DMS79 treated with DMSO at 0.1 percent for 48 hours (cell line): ENCODE measurements at places on chromosomes 4 and X.

DNA sequence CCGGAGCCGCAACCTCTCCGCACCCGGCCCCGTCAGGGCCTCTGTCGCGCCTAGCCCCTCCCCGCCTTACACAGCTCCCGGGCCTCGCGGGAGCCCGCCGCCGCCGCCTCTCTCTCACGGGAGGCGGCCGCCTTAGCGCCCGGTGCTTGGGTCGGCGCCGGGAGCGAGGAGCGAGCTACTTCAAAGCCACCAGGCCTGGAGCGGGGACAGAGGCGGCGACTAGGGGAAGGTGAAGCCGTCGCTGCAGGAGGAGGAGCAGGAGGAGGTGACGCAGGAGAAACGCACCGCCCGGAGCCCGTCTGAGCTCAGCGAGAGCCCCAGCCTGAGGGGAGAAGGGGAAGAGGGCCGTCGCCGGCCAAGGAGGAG, 250 bp downstream of the USP9X start:
- DNase-seq = no peak

- no peak for DNase-seq
Measured at GRCh38 chr4:64394469-64394868, 14.8 kb downstream of the TECRL start.

DNA sequence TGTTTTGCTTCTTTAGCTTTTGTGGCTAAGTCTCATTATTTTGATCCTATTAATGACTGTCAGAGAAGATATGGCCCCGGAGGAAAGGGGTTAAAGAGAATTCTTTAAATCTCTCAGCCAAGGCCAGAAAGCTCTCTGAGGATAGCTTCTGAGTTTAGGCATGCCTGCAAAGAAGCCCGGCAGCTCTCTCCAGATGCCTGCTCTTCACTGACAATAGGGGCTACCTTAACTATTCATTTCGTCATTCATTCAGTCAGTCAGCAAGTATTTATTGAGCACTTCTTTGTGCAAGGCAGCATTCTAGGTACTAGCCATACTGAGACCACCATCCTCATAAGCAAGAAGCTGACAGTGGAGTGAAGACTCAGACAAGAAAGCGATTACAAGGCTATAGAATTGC, 34.0 kb upstream of the BMP15 start:
- no peak for DNase-seq

- DNase-seq = no peak
Measured at GRCh38 chr4:8182858-8183725, 16.0 kb upstream of the SH3TC1 start.

DNA sequence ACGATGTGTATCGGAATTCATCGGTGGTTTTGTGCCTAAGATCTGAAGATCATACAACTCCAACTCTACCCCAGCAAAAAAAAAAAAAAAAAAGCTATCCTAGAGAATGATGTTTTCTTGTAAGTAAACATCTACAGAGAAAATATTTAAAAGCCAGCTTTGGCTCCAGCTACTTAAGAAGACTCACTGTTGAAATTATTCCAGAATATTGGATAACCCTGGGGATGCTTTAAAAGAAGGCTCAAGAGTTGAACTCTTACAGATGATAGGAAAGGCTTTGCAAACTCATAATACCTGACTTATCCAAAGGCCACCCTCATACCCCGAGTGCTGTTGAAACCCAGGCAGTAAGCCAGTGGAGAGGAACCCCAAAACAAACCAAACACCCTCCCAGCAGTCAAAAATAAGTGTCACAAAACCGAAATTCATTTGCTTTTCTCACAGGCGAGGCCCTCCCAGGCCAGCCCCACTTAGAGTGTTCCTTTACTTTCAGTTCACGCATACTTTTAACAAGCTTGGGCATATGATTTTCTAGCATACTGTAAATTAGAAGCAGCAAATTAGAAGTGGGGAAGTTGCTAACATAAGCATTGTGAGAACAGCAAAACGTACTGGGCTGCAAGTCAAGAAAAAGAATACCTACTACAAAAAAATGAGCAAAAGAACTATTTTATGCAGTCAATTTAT, 2.7 kb upstream of the AMELX start:
- no peak for DNase-seq

DNA sequence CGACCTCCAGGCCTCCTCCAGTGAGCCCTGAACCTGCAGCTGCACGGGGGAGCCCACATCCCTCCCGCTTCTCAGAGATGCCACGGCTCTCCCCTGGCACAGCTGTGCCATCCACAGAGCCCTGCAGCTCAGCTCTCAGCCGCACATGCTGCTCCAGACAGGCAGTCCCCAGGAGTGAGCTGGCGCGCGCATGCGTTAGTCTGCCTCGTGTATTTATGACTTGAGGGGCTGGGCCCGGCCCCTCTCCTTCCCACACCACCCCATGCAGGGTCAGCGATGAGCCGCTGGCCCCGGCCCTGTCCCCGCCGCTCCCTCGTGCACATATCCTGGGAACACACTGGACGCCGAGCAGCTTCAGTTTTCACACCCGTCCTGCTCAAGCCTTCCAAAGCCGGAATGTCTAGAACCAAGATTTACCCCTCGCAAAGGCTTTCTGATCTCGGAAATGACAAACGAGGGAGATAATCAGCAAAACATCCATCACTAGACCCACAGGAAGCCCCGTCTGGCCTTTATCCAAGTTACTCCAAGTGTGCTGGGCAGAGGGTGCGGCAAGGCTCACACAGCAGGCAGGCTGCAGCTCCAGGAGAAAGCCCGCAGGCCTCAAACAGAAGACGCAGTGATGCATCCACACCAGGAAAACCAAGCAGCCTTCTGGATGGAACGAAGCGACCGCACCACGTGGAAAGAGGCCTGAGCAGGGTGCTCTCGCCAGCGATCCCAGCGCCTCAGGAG, 24.3 kb downstream of the GAK start:
- no peak for DNase-seq

GRCh38 chr4:121070696-121071639, 1.4 kb downstream of the NDNF start:
- DNase-seq = no peak

- no peak for DNase-seq
Measured at GRCh38 chrX:47162927-47163583, 18.0 kb downstream of the RBM10 start.

GRCh38 chrX:68685685-68686084, 38.2 kb downstream of the STARD8 start:
- no peak for DNase-seq

- no peak for DNase-seq
Measured at GRCh38 chrX:46601283-46601682, 27.7 kb downstream of the CHST7 start.

DNA sequence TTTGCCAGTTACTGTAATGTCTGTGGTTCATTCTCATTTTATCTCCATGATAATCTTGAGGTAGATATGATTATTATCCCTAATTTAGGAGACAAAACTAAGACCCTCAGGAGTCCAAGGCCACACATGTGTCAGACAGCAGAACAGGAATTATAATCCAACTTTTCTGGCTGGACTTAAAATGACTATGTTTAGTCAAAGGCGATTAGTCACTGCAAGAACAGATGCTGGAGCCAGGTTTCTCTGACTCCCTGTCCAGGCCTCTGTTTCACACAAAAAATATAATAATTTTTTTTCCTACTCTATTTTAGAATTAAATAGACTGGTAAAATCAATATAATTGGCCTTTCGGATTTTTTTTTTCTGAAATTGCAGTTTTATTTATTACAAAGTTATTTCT, 56.7 kb upstream of the TMEM131L start:
- DNase-seq = no peak

- no peak for DNase-seq
Measured at GRCh38 chr4:176393306-176394013, 73.7 kb downstream of the SPCS3 start.

- no peak for DNase-seq
Measured at GRCh38 chr4:145625677-145626622, 6.8 kb downstream of the MMAA start.

DNA sequence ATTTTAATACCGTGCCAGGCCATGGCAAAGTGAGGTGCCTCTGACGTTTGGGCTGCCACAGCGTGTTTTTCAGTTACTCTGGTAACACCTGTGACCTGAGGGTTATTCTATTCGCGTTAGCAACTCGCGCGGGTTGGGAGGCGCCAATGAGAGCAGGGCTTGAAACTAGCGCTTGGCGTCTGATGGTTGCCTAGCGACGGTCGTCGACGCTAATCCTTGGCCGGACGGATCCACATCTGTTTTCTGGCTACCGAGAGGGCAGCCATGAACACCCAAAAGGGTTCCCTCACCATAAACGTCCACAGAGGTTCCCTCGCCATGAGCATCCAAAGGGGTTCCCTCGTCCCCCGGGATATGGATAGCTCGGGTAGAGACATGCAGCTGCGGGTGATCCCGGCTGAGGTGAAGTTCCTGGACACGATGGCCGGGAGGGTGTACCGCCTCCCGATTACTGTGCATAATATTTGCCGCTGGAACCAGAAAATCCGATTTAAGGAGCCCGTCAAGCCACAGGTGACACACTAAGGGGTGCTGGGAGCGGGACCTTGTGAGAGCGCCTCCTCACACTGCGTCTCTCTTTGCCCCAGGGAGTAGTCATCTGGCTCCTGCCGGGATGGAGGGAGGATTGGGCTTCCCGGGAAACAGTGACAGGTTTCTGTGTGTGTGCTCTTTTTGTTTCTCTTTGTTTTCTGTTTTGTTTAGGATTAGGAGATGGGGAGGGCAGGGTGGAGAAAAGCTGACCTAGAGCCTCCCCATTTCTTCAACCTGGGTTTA, at the start of gene CFAP47:
Gene CFAP47, plus strand, starts transcription at position 199 of the 774 bp plus-strand sequence. Its CDS starts 66 bp downstream, at position 265.
- no peak for DNase-seq

DNA sequence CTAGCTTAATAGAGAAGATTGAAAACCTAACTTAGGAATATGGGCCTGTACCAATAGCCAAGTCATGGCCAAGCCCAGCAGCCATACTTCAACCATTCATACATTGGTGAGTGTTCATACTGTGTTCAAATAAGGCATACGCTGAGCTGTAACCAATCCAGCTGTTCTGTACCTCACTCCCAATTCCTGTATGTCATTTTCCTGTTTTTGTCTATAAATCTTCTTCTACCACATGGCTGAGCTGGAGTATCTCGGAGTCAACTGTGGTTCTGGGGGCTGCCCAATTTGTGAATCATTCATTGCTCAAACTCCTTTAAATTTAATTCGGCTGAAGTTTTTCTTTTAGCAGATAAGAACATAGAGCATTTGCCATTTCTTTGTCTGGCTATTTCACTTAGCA, 195.3 kb upstream of the ANKRD50 start:
- no peak for DNase-seq

GRCh38 chr4:101689220-101689619, 101.3 kb upstream of the BANK1 start:
- no peak for DNase-seq

DNA sequence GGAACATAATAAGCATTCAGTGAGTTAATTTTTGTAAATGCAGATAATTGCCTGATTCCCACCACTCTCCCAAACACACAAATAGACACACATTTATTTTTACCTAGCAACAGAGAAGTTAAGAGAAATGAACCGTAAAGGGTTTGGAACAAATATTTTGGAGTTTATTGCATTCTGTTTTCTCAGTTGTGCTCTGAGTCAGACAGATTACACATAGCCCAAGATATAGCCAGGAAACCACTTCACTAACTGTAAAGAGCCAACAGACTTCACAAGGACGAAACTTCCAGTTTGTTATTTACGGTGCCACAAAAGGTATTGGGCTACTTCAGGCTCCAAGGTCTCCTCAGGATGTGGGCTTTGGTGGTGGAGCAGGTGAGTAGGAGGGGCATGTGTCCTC, 217.0 kb downstream of the BMPR1B start:
- DNase-seq = no peak

GRCh38 chr4:20645236-20645635, 55.0 kb upstream of the PACRGL start:
- DNase-seq = no peak

GRCh38 chr4:42225286-42225685, 72.8 kb upstream of the BEND4 start:
- no peak for DNase-seq

GRCh38 chrX:53481093-53481492, 46.9 kb upstream of the HSD17B10 start:
- DNase-seq = no peak

GRCh38 chr4:123299212-123299691, 97.3 kb upstream of the SPRY1 start:
- DNase-seq = no peak

DNA sequence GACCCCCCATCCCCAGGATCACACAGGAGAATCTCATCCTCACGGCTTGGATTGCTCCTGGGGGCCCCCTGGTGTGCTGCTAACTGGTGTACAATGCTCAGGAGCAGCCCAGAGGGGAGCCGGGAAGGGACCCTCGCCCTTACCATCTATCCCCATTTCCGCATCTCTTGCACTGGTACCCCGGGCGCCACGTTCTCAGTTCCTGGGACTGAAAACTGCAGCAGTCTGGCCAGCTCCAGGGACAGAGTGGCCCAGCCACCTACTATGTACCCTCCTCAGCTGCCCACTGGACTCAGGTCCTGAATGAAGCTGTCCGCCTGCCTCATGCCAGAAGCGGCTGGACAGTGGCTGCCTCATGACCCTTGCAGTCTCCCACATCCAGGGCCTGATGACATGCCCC, 2.7 kb downstream of the SMIM10L2A start:
- no peak for DNase-seq

DNA sequence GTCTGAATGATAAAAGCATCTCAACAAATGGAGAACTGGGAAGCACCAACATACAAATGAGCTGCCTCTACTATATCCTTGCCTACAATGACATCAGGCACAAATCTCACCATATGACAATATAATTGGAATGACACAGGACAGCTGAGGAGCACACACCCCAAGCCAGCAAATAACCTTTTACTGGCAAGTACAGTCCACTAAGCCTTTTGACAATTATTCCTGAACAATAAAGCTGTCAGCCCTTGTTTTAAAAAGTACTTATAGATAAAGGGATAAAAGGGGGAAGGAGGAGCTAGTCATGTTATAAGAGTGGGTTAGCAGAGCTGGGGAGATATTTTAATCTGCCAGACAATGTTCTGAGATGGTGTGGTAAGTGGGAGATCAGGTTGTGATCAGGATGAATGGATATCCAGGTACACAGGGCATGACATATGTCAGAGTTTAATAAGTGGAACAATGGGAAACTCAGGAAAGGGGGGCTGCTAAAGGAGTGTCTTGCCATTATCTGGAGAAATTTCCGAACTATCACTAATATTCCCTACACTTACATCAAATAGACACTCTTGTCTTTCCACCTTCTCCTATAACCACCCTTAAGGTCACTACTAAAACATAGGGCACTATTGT, 127.6 kb downstream of the GPC3 start:
- no peak for DNase-seq

GRCh38 chr4:64784125-64784524, 374.9 kb upstream of the TECRL start:
- DNase-seq = no peak

- no peak for DNase-seq
Measured at GRCh38 chr4:185991770-185992169, 77.2 kb upstream of the TLR3 start.

- DNase-seq = no peak
Measured at GRCh38 chrX:17602245-17602644, 135.0 kb upstream of the SCML1 start.

- DNase-seq = peak; percentile 88
Measured at GRCh38 chr4:85488416-85488815, 13.5 kb downstream of the ARHGAP24 start.

GRCh38 chrX:52138830-52139544, 45.7 kb upstream of the MAGED4 start:
- DNase-seq = no peak
